ENCODE measurements at places on chromosomes 13 and 19.

DNA sequence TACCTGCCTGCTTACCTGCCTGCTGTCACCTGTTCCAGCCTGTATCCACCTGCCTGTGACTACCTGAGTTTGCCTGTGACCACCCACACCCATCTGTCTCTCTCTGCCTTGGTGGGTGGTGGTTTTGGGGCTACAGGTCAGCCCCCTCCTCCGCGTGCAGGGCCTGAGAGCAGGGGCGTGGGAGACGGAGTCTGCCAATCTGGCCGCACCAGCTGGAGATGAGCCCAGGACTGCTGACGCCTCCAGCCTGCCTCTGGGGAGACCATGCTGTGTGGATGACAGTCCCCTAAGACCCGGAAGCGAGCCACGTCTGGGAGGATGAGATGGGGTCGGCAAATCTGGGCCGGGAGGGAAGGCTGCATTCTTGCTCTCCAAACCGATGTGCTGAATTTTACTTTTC, 15.9 kb upstream of the KCTD15 start:
- DNase-seq, result no peak

- DNase-seq, result no peak
These were observed 20.9 kb downstream of the TECR start for GRCh38 chr19:14550201-14550754.

DNA sequence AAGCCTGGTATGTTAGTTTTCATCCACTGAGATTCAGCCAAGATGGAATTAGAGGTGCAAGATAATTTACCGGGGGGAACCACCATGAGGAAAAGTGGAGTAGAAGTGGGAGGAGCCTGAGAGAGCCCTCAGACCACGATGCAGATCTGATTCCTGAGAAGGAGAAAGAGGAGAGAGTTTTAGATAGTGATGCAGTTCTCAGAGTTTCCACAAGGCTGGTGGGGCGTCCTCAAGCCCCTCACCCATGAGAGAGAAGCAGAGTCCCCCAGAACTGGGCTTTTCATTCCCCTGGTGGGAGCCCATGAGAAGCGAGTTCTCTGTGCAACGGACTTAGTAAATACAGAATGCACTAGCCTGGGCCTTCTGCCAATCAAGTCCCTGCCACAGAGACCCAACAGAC, 18.1 kb downstream of the CEACAM5 start:
- DNase-seq, result no peak

DNA sequence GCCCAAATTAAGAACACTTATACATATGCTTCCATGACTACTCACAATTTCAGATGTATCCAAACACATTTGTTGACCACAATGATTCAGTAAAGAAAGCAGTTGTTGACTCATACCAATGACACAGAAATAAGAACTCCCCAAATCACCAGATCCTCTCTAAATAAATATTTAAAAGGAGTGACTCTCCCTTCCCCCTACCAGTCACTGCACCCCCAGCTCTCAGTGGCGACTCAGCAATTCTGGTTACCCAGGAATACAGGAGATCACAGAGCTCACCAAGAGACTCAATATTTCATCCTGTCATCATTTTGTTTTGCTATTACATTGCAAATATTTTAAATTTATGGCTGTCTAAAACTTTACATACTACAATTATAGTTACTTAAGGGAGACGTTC, 131.5 kb downstream of the RGCC start:
- no peak for DNase-seq

DNA sequence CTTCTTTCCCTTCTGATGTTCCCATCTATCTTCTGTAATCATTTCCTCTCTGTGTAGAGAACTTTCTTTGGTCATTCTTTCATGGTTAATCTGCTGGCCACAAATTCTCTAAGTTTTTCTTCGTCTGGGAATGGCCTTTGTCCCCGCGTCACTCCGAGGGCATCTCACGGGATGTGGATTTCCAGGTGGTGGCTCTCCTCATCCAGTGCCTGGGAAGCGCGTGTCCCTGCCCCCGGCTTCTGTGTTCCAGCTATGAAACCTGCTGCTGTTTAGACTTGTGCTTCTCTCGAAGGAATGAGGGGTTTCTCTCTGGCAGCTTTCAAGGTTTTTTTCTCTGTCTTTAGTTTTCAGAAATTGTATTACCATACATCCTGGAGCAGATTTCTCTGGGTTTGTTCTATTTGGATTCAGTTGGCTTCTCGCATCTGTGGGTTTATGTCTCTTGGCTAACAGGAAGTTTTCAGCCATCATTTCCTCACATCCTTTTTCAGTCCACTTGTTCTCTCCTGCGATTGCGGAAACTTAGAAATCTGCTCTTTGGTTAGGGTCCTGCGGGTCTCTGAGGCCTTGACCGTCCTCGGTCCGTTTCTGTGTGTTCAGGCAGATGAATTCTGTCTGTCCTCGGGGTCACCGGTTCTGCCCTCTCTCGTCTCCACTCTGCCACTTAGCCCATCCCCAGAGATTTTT, 36.9 kb upstream of the DCUN1D2 start:
- no peak for DNase-seq

- DNase-seq, result no peak
These were observed 42.1 kb downstream of the GADD45B start for GRCh38 chr19:2517881-2518601.
